T-helper 2 cell treated with Interferon-gamma antibody and Interleukin-4, amounts not matched to agents 5 μg/mL and 100 μg/mL, for 36 hours (primary cell): ENCODE measurements at places on chromosomes 16 and 17.

- no peak for DNase-seq
Measured at GRCh38 chr16:57600048-57600835, 28.2 kb upstream of the ADGRG1 start.

DNA sequence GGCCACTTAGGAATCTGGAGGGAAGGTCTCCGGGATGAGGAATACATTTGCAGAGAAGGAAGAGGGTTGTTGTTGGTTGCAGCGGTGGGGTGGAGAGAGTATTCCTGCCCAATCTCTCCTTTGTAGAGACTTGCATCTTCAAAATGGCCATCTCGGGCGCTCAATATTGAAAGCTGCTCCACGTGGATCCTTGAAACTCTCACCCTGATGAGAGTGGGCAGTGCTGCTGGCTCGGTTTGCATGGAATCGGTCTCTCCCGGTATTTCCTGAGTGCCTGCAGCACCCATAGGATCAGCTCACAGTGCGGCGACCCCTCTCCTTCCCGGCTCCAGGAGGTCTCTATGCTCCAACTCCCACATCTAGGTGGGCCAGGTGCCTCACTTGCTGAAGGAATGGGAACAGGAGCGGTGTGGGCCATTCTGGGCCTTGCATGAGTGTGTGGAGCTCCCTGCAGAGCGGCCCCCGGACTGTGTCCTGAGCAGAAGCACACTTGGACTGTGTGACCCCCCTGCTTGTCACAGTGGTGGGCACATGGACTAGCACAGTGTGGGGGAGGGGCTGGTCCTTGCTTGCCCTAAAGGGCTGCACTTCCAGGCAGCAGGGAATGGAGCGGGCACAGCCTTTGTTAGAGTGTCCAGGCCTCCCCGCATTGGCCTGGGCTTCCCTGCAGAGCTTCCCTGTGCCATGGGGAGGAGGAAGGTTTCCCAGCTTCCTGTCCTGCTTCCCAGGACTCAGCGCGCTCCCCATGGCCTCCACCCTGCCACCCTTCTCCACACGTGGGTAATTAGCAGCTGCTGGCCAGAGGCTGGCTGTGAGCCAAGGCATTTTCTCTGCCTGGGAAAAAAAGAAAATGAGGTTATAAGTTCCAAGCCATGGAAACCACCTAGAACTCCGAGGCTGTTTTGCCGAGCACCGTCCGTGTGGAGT, 139.3 kb downstream of the IRF8 start:
- DNase-seq = no peak

- no peak for DNase-seq
Measured at GRCh38 chr16:54118846-54119245, 167.7 kb downstream of the IRX3 start.

DNA sequence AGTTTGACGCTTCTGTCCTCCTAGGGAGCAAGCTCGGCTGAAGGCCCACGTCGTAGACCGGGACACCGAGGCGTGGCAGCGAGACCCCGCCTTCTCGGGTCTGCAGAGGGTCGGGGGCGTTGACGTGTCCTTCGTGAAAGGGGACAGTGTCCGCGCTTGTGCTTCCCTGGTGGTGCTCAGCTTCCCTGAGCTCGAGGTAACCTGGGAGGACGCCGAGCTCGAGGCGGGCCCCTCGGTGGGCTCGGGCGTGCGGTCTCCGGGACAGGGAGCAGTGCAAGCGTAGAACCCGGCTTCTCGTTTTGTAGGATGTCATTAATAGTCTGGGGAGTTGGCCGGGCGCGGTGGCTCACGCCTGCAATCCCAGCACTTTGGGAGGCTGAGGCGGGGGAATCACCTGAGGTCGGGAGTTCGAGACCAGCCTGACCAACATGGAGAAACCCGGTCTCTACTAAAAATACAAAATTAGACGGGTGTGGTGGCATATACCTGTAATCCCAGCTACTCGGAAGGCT, 715 bp downstream of the ENDOV start:
- no peak for DNase-seq

DNA sequence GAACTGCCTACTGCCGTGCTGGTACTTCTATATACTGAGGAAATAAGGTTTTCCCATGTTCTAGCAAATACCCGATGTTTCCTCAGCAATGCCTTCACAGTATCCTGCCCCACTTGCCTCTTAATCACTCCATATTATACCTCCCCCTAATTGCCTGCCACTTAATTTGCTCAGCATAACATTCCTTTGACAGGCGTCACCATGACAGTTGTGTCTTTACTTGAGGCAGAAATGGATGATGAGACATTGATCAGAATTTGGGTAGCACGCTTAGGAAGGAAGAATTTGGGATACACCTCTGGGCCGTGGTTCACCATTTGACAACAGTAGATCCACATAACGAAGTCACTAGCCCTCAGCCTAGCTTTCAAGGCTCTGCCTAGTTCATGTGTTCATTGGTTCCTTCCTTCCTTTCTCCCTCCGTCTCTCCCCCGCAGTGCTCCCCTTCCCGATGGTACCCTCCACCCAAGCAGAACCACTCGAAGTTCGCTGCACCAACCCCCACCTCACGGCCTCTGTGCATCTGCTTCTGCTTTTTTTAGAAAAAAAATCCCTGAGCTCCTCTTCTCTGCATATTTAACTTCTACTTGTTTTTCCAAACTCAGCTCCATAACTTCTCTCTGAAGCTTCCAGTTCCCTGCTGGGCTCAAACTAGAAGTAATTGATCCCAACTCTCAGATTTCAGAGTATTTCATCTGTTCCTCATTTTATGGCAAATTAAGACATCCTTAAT, 19.4 kb downstream of the IQCK start:
- DNase-seq = no peak

DNA sequence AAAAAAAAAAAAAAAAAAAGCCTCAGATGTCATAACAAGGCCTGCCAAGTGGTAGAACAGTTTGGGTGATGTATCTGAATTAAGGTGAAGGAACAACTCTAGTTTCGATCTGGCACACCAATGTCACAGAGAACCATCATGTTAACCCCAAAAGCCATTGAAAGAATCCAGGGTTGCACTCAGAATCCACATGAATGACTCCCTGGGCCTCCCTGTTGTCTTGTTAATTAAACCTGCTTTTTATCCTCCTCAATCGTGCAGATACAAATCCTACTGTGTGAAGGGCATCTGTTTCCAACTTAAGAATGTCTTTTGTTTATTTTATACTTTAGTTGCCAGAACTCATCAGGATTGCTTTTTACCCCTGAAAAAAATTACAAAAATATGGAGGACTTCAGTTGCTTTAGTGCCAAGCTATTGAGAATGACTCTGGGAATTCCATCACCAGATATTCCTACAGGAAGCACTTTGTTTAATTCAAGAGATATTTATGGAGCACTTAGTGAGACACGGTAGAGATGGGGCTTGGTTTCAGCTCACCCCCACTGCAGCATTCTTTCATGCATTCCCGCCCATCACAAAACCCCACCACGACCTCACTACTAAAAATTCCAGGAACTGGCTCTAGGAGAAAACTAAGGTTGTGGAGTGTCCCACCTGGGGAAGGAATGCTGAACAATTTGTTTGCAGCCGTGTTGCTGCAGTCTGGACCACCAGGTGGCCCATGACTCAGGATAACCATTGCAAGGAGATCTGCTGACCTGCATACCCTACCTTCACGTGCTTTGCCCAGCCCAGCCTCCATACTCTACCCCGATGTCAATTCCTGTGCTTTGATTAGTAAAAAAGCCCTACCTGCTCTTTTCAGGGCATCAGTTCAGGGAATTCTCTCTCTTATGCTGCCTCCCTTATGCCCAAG, 63.8 kb upstream of the GPRC5B start:
- no peak for DNase-seq

GRCh38 chr17:16943032-16943352, 28.9 kb downstream of the TNFRSF13B start:
- DNase-seq = no peak

GRCh38 chr17:14428648-14429029, 127.8 kb downstream of the HS3ST3B1 start:
- peak; percentile 24 for DNase-seq

- DNase-seq = no peak
Measured at GRCh38 chr16:3945751-3946603, 65.5 kb upstream of the CREBBP start.

- no peak for DNase-seq
Measured at GRCh38 chr16:89545831-89546574, 14.5 kb upstream of the RPL13 start.

- no peak for DNase-seq
Measured at GRCh38 chr16:1337486-1337885, 4.0 kb downstream of the BAIAP3 start.
